Stimulated activated naive CD4-positive, alpha-beta T cell treated with Interleukin-2 at 50 U/mL for 16 hours (primary cell): ENCODE measurements at places on chromosomes 3 and 15.

DNA sequence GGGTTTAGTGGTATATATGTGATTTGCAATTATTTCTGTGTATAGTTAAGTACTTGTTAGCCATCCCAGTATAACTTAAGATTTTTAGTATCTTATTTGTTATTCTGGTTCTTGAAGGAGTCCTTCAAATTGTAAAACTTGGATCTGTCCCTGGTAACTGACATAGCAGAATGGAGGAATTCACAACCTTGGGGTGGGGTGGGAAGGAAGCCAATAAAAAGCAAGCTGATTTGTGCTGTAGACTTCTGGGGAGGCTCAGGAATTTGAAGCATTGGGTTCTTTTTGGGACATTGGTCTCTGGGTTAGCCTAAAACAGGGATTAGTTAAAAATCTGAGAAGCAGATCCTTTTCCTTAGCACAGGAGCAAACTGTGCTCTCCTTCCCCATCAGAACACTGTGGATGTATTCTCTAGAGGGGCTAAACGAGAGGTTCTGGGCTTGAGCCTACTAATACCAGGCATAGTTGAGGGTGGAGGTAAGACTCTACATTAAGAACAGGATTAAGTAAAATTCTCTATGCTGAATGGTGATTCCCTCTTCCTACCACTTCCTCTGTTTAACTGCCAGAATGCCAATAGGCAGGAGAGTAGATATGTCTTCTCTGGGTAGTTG, 42.2 kb downstream of the GMPS start:
- DNase-seq = no peak

GRCh38 chr3:37471425-37471824, 297.0 kb upstream of the LRRFIP2 start:
- no peak for DNase-seq

GRCh38 chr3:16871915-16872842, 12.6 kb upstream of the PLCL2 start:
- no peak for DNase-seq

- no peak for DNase-seq
Measured at GRCh38 chr15:57789225-57789624, 82.7 kb downstream of the POLR2M start.

DNA sequence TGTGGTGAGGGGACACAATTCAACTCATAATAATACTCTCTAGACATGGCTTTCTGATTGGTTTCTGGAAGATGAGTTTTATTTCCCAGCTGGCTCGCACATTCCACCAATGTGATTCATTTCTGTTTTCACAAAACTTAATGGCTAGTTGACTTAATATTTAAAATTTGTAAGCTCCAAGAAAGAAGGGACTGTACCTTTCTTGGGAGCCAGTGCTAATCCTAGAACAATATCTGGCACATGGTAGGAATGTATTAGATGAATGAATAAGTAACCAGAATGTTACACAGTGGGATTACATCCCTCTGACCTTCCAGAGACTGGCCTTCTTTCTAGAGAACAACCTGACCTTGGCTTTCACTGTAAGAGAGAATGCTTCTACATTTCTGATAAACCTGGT, 262.8 kb downstream of the RORA start:
- DNase-seq = no peak

GRCh38 chr3:188037965-188038581, 115.9 kb upstream of the LPP start:
- no peak for DNase-seq

DNA sequence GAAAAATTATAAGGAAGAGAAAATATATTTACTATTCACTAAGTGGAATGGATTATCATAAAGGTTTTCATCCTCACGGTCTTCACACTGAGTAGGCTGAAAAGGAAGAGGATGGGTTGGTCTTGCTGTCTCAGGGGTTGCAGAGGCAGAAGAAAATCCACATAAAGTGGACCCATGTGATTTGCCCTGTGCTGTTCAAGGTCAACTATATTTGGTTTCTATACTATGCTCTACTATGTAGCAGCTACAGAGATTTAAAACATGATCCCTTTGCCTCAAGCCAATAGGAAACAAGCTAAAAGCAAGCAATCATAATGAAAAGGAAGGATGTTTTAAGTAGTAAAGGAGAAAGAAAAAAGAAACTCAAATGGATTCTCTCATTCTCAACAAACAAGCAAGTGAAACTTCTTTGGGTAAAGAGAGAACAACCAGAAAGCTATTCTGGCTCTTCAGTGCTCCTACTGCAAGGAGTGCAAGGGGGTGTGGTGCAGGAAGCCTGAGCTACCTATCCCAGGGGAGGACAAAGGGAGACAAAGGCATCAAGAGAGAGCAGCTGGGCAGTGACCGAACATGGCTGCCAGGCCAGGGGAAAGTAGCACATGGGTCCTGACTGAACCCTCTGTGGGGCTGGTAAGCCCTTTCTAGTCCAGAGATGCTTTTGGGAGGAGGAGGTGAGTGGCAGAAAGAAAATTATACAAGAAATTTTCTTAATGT, 35.9 kb downstream of the SFMBT1 start:
- no peak for DNase-seq

DNA sequence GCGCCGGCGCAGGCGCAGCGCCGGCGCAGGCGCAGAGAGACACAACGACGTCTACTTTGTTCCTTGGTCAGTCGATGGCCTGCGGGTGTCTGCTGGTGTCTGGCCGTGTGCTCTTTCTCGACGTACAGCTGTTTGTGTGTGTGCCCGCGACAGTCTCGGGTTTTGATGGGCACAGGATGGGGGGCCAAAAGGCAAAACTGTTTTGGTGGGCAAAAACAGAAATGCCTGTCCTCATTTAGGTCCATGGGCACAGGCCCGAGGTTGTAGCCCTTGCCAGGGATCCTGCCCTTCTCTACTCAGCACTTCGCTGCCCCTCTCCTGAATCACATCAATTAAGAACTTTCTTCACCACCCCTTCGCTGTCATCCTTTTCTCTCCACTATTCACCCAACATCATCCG, 184.8 kb upstream of the CHL1 start:
- no peak for DNase-seq
